HL-60 (cell line): ENCODE measurements at places on chromosomes 5 and 9.

DNA sequence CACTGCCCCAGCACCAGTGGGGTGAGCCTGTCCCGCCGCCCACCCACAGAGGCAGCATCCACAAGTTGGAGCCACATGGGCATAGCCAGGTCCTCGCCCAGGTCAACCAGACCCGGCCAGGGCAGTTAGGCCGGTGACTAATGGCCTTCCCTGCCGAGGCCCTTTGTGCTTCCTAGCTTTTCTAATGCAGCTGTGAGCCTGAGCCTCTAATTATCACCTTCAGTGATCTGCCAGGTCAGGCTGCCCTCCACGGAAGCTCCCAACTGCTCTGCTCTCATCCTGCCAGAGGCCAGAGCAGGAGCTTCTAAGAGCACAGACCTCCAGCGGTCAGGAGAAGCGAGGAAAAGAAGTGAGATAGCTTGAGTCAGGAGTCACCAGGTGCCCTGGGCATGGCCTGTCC, 87.1 kb upstream of the PPP1R26 start:
- no peak for DNase-seq

DNA sequence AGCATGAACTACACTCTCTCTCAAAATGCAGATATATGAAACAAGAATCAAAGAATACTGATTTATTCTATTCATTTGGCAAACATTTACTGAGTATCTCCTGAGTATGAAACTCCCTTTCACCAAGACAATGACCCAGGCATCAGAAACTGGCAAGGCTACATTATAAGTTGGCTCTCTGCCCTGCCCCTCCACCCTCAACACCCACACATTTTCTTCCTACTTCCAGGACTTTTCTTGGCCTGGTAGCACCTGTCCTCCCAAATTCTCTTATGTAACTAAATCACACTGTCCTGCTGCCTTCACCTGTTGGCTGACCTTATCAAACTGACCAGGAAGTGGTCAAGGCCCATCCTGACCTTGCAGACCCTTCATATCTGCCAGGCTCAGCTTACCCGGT, 3.5 kb downstream of the RASEF start:
- no peak for DNase-seq

GRCh38 chr5:120516805-120517204, 52.7 kb downstream of the PRR16 start:
- no peak for DNase-seq

- no peak for DNase-seq
Measured at GRCh38 chr9:125997196-125997823, 250.1 kb downstream of the PBX3 start.

GRCh38 chr5:53430618-53431252, 49.7 kb upstream of the FST start:
- DNase-seq = no peak

DNA sequence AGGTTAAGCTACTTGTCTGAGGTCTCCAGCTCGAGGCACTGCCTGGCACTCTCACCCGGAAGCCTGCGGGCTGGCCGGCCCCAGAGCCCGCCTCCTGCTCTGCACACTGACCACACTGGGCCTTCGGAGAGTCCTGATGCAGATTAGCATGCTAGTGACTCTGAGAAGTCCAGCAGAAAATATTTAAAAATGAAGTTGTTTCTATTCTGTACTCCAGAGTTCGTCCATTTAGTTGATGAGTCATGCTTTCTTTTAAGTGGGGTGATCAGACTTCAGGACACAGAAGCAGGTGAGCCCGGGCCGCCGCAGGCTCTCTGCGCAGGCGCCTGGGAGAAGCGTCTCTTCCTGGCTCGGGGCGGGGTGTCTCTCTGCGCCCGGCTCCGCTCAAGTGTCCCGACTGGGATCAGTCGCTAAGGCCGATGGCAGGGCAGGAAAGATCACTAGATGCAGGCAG, 32.5 kb downstream of the FAM240B start:
- DNase-seq = no peak

DNA sequence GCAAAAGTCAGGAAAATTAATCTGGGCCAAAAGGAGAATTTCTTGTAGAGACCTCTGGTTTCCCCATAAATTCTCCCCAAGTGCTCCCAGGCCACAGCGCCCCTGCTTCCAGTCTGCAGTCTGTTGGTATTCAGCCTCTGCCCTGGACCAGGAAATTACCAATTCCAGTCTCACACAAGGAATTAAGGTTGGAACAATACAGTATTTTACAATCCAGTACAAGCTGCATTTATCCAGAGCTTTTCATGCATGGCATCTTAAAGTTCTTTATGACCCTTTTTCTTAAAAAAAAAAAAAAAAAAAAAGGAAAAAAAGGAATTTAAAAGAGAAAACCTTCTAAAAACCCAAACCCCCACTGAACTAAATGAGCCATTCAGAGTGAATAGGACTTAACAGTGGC, 139.6 kb upstream of the RANBP3L start:
- DNase-seq = no peak
